RPMI8226 (cell line): ENCODE measurements at places on chromosomes 5 and 9.

DNA sequence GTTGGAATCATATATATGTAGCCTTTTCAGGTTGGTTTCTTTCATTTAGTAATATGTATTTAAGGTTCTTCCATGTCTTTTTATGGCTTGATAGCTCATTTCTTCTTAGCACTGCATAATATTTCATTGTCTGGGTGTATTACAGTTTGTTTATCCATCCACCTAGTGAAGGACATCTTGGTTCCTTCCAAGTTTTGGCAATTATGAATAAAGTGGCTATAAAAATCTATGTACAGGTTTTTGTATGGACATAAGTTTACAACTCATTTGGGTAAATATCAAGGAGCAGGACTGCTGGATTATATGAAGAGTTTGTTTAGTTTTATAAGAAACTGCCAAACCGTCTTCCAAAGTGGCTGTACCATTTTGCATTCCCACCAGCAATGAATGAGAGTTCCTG is 11.7 kb downstream of the PPP6C start:
- DNase-seq: no peak

GRCh38 chr5:115685490-115685889 is 59.7 kb upstream of the TMED7 start:
- DNase-seq: no peak

GRCh38 chr5:181261320-181262049 is 542 bp upstream of the TRIM52 start:
- DNase-seq: peak; percentile 79

GRCh38 chr9:27519466-27520465 is 4.3 kb upstream of the IFNK start:
- DNase-seq: no peak

GRCh38 chr9:100549048-100549447 is 28.8 kb upstream of the CAVIN4 start:
- DNase-seq: no peak

DNA sequence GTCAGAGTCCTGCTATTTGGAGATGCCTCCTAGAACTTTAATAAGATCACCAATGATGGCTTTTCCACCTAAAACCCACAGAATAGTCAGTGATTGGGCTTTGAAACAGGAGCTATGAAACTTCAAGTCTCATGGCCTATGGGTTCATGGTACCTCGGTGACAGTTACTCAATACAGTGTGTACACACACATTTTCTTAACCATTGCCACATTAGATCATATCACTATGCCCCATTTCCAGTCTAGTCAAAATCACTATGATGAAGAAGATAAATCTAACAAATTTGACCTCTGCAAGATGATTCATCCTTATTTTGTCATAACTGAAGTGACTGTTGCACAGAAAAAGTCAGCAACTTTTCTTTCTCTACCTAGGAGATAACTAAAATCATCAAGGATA is 86.8 kb upstream of the OR13F1 start:
- DNase-seq: no peak

- no peak for DNase-seq
These were observed 12.4 kb downstream of the NFIL3 start for GRCh38 chr9:91411096-91411771.
